ENCODE measurements at places on chromosomes 3 and 15.

- DNase-seq: no peak
These were observed 16.7 kb upstream of the GPR160 start for GRCh38 chr3:170021083-170021482.

DNA sequence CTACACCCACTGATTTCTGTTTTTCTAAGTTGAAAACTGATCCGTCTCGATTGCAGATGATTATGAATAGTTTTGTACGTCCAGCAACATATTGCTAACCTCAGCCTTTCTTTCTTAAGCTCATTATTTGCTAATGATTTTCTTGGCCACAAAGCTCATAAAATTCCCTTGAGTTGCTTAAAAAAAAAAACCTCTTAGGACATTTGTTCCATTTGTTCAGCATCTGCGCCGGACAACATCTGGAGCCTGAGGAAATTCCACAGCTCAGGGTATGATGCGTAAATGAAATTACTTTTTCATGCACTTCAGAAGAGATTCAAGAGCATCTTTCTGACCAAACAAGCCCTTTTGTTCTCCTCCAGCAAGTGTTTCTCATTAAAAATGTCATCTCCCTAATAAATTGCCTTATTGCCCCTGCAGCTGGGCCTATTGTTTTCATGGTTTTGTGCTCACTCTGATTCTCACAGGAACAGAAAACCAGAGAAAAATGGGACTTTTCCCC, 249.1 kb upstream of the MCTP2 start:
- peak; percentile 89 for DNase-seq

- DNase-seq: no peak
These were observed 9.5 kb upstream of the APBA2 start for GRCh38 chr15:28876131-28876844.

GRCh38 chr15:58731756-58732535, 17.6 kb downstream of the ADAM10 start:
- DNase-seq: no peak

- DNase-seq: no peak
These were observed 33.4 kb downstream of the IGDCC3 start for GRCh38 chr15:65344214-65344913.

GRCh38 chr3:151467069-151467468, 6.2 kb upstream of the IGSF10 start:
- no peak for DNase-seq

- DNase-seq: no peak
These were observed 33.9 kb downstream of the RNU5B-1 start for GRCh38 chr15:65338366-65338765.

- no peak for DNase-seq
These were observed 84.4 kb upstream of the NR2F2 start for GRCh38 chr15:96246057-96246456.

DNA sequence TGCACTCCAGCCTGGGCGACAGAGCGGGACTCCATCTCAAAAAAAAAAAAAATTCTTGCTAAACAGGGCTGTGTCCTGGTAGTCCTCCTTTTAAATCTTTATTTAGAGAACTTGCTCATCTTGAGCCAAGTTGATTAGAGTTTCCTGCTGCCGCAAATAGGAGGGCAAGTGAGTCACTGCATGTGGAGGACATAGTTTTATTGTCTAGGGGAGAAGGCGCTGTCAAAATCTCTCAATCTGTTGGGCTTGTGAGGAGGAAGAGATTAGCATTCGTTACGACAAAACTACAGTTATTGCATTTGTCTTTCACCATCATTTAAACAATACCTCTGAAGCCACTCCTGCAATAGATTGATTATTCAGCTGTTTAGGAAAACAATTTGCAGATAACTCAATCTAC, 11.5 kb downstream of the MUC4 start:
- no peak for DNase-seq

GRCh38 chr3:186519021-186519658, 25.0 kb downstream of the CRYGS start:
- DNase-seq: no peak

DNA sequence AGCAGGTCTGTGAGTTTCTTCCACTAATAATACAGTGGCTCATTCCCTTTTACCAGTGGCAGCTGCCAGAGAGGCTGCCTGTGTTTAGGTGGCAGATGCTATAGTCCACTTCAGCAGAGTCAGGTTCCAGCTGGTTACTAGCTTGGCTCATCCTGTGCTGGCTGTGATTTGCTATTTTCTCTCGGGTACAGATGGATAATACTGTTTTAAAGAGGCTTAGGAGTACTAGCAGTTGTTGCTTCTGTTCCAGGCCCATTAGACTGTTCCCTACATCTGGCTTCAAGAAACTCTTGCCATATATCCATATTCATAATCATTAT, 41.0 kb downstream of the ZNF609 start:
- no peak for DNase-seq

DNA sequence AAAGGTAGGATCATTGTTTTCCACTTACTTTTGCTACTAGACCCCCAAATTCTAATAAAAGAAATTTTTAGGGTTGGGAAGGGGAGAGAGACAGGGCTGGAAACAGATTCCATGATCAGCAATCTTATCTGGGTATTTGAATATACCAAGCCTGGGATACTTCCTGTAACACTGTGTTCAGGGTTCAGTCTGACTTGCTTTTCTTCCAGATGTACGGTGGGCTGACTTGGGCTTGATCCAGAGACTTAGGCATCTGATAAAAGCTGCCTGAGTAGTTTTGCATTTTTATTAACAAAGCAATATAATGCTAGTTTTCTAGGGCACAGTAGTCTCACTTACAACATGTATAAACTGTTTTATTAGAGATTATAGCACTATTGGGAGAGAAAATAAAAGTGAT, 49.2 kb downstream of the KCNMB2 start:
- peak; percentile 50 for DNase-seq

DNA sequence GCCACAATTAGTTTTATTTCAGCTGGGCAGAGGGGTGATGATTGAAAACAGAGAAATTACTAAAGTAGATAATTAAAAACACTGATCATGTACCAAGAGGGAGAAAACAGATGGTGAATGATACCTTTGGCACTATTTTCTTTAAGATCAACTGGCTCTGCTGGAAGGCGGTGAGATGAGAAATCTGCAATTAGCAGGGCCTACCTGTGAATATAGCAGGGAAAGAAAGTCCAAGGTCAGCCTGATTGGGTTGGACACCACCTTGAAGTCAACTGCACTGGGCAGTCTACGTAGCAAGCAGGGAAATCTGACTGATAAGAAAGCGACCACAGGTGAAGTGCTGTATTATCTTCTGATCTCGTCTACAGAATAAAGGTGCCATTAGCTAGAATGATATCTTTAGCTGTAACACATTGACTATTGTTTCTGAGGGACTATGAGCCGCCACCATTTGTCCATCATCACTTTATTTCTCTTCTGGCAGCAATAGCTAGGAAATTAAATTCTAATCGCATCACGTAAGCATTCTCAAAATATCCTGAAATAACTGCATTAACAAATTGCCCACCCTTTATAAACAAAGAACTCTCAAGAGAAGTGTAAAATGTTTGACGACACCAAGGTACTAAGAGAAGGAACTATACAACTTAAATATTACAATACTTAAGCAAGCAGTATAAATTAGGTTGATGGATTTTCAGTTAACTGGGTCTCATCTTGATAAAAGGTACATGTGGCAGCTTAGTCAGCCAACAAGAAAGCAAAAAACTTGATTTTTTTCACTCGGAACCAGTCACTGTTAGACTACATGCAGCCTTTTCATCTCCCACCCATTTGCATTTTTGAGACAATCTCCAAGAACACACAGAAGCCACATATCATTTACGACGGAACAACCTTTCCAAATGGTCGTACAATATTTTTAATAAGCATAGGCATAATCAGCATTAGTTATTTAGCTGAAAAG, 1.3 kb downstream of the NEDD4 start:
- DNase-seq: peak; percentile 33

GRCh38 chr3:58998476-58999117, 51.2 kb downstream of the CFAP20DC start:
- no peak for DNase-seq

DNA sequence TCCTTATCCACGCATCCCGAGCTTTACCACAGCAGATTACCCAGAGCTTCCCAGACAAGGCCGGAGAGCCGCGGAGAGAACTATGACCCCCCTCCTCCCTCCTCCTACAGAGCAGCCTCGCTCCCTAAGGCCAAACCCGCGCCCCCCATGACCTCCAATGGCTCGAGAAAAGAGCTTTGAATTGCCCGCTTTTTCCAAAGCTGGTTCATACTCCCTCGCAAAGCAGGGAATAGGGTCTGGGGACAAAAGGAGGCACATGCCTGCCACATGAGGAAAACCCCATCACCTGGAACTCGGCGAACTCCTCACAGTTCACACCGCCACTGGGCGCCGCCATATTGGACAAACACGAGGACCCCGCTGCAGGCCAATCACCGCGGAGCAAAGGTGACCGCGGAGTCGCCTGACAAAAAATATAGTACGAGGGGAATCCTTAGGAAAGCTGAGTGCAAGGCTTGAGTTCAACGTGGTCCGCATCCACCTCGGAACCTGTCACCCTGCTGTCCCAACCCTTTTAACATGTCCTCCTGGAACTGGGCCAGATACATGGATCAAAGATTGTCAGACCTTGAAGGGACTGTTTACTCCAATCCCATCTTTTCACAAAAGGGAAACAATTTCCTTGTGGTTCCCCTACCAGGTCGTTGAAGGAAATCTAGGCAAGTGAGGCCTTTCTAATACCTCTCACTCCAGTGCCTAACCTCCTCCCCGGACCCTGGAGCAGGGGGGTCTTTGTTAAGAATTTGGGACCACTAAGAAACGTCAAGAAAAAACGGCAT, at the start of gene MIX23:
MIX23 (minus strand) TSS at position 344 of the 779 bp plus-strand sequence; CDS start at position 337, 7 bp downstream.
- peak; percentile 92 for DNase-seq

DNA sequence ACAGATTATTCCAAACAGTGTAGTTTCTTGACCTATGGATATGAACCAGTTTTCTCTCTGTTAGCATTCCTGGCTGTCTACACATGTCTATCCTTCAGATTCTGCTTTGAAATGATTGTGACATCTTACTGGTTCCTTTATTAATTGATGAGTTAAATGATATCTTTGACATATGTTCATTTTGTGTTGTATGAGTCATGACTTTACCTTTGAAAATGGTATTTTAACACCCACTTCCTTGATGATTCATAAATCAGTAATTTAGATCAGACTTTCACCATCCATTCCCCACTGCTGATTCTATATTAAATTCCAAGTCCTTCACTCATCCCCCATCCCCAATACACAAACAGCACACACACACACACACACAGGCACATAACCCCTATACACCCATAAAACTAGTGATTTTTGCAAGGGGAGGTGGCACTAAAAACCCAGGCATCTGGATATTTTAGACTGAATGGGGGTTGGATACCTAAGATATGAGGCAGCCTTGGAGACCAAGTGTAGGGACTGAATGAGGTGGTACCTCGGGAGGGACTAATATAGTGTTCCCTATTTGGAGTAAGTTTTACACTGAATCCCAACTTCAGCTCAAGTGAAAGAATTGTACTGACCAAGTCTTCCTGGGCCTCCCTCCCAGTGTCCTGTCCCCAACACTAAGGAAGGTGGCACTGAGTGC, 9.7 kb downstream of the CCK start:
- no peak for DNase-seq

DNA sequence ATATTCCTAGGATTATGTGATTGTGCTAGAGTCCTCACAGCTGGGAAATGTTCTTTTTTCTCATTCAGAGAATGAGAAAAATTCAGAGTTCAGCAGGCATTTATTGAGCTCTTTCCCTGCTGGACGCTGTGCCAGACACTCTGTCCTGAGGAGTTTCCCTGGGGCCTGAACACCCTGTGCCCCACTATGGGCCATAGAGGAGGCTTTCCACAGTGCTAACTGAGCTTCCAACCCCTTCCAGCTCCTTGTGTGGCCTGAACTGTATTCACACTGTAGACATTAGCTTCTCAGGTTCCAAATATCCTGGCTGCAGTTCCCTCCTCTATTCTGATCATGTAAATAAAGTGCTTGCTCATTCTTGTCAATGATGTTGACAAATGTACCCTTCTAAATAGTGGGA, 10.0 kb downstream of the ABHD2 start:
- peak; percentile 31 for DNase-seq

- no peak for DNase-seq
These were observed 23.9 kb upstream of the GRIP2 start for GRCh38 chr3:14563946-14564539.

DNA sequence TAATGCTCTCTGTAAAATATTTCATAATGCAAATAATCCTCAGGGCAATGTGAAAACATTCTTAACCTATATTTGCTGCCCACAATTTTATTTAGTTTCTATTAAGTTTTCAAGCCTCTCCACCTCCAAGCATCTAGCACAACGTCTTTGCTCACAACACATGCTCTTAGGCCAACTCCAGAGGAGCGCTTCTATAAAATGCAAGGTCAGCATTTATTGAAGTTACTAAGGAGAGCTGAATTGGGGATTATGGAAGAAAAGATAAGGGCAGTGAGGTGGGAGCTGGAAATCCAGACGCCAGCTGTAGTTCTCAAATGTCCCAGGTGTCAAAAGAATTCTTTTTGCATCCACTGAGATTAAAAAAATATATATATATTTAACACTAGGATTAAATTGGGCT, 996 bp downstream of the RABL3 start:
- peak; percentile 21 for DNase-seq

DNA sequence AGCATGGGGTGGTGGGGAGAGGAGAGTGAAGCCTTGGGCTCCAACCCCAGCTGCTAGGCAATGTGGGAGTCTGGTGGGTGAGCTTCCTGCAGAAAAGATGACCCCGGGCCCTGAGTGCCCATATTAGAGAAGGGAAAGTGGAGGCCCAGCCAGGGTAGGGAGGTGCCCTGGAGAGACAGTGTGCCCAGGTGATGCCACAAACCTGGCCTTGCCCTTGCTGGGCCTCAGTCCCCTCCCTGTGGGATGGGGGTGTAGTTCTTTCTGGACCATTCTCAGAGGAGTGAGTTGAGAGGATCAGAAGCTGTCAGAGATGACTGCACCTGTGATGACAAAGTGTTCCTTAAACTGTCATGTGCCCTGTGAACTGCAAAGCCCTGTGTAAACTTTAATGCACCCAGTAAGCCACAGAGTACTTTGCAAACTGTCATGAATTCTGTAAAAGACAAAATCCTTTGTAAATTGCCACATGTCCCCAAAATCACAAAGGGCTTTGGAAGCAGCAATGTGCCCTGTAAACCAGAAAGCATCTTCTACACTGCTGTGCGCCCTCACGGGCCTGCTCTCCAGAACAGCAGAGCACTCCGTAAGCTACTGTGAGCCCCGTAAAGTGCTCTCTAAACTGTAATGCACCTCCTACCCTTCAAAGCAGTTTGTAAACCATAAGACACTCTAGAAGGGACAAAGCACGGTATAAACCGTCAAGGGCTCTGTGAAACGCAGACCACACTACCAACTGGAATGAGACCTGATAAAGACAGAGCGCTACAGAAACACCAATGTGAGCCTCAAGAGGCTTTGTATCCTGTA, 51.3 kb upstream of the FGD5 start:
- no peak for DNase-seq

- DNase-seq: no peak
These were observed 126.0 kb upstream of the ANKRD28 start for GRCh38 chr3:15923640-15924405.

- DNase-seq: no peak
These were observed 3.2 kb upstream of the ITIH1 start for GRCh38 chr3:52774066-52774713.

- no peak for DNase-seq
These were observed 135.0 kb downstream of the GREM1 start for GRCh38 chr15:32852771-32853170.

- DNase-seq: no peak
These were observed 21.7 kb downstream of the GRIP2 start for GRCh38 chr3:14518432-14518802.

GRCh38 chr3:98521897-98522543, 682 bp downstream of the CLDND1 start:
- peak; percentile 73 for DNase-seq
